OCI-M1 (cell line): ENCODE measurements at places on chromosomes 11 and 22.

- DNase-seq: no peak
These were observed 27.8 kb downstream of the ANO1 start for GRCh38 chr11:70105755-70106571.

DNA sequence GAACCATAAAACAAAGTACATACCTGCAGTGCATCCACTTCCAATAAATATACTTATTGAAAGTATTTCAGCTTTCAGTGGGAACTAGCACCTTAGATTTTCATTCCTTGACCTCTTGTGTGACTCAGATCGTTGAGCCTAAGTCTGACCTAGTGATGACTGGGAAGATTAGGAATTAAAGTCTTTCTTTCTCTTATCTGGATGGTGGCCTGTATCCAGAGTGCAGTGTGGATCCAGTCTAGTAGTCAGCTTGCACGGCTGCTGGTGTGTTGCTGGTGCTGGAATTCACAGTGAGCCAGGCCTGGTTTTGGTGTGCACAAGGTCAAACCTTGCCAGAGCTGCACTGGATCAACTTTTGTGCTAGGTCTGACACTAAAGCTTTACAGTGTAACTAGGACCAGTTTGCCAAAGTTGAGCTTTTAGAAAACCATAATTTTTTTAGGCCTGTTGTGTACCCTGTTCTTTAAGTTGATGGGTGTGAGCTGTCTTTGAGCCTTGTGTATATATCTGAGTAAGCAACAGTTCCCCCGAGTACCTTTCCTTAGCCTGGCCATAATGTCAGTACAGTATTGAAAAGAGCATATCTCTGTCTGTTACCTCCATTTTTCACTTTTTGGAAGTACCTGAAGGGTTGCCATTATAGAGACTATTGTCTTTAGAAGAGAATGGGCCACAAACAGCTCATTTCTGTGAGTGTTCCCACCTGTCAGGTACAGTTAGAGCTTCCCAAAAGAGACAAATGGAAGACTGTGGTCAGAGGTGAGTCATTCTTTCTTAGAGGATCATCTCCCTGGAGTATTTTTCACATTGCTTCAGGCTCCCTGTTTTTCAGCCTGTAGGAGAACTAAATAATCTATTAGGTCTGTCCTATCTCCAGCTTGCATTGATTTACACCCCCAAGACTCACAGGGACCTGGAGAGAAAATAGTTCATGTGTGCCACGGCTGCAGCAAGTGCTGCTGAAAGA is 89.8 kb downstream of the ALX4 start:
- DNase-seq: no peak

GRCh38 chr11:103649401-103649895 is 387.0 kb upstream of the DDI1 start:
- no peak for DNase-seq

DNA sequence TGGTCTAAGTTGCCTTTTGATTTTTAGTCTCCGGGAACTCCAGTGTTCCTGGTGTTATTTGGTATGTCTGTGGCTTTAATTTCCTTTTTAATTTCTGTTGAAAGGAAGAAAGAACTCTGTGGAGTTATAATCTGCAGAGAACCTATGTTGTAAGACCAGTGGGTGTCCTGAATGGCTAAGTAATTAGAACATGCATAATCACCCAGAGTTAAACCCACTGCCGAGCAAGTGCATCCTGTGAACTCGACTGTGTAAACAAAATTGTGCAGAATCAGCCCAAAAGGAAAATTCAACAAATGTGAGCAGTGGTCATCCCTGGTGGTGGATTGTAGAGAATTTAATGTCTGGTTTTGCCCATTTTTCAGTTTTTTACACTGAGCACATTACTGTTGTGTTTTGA is 162.5 kb downstream of the COMMD9 start:
- no peak for DNase-seq

- DNase-seq: peak; percentile 55
These were observed 22.8 kb upstream of the TP53AIP1 start for GRCh38 chr11:128965485-128965884.

DNA sequence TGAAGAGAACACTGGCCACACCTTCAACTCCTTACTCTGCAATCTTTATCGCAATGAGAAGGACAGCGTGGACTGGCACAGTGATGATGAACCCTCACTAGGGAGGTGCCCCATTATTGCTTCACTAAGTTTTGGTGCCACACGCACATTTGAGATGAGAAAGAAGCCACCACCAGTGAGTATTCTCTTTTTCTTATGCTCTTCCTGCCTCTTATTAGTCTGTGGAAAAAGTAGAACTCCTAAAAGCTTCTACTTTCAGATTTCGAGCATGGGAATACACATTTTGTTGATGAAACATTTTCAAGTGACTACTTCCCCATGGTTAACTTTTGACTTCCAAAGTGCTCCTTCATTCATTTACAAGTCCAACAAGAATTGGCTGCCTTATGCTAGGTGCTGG is 20.9 kb downstream of the ALKBH3 start:
- no peak for DNase-seq

GRCh38 chr11:133049244-133050019 is 482.9 kb downstream of the OPCML start:
- no peak for DNase-seq

GRCh38 chr11:931385-931784 is 5.7 kb downstream of the AP2A2 start:
- DNase-seq: no peak

GRCh38 chr11:69356703-69357457 is 62.9 kb downstream of the MYEOV start:
- DNase-seq: no peak
